Fibroblast of skin of scalp (primary cell): ENCODE measurements at places on chromosomes 7 and 10.
A peak's percentile ranks its signal among the peaks of the same experiment; 100 is the strongest.

DNA sequence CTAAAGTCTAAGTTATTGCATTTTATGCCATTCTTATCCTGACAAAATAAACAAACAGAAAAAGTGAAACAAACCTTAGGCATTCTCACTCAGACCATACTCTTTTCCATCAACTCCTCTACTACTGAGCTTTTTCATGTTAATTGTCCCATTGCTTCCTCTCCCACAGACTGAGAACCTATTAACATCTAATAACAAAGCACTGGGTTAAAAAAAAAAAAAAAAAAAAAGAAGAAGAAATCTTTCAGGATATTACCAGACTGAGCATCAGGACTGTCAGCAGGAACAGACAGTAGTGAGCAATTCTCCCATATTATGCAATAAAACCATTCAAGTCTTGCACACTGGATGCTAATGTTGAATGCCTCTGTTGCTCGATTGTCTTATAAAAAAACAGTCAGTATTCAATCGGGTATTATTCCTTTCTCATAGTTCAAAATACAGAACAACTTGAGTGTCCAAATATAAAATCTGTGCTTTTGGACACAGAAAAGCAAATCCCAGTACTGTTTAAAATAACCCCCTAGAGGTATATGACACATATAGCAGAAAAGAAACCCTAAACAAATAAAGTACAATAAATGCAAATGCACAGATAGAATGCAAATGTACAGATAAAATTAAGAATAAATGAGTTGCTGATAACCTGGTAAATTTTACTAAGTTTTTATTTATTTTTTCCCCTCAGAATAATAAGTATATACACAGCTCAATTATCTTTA is 531.3 kb upstream of the LRRTM3 start:
- no peak for DNase-seq

GRCh38 chr10:132578287-132578951 is 40.8 kb downstream of the INPP5A start:
- DNase-seq, result no peak

DNA sequence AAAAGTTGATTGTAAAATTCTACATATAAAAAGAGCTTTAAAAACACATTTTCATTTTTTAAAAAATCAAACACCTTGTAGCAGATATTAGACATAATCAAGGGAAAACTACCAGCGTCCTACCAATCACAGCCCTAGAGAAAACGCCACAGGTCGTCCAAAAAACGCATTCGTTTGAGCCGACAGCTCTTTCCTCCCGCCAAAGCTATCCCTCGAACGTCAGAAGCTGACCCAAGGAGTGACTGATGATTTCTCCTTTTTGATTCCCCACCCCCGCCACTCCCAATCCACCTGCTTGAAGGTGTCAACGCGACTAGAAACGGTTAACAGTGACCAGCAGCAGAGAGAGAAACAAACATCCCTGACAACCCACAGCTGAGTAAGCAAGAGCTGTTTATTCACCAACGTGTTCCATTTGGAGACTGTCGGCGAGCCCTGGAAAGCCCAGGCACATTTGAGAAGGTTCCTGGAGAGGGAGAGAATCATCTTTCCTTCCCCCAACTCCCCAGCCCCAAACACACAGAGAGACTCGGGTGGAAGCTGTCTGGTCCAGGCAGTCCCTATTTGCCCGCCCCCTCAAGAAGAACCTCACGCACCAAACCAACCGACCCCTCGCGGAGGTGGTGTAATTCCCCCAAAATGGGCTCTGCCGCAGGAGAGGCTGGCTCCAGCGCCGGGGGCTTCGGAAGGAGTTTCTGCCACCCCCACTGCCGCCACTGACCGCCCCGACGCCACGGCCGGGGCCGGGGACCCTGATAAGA is 622 bp downstream of the CPEB3 start:
- peak; percentile 27 for DNase-seq

DNA sequence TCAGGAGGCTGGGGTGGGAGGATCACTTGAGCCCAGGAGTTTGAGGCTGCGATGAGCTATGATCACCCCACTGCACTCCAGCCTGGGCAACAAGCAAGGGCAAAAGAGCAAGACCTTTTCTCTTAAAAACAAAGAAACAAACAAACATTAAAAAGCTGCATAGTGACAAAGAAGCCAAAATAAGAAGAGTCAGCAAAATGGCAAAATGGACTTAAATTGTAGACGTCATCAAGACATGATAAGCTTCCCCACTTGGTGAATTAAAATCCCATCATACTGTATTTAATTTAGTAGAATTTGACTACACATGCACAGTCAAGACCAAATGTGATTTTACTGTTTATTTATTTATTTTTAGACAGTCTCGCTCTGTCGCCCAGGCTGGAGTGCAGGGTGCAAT is 48.8 kb upstream of the ATOH7 start:
- no peak for DNase-seq

GRCh38 chr7:70285187-70285586 is 686.9 kb downstream of the AUTS2 start:
- DNase-seq, result no peak

GRCh38 chr10:62538606-62539005 is 164.4 kb downstream of the ZNF365 start:
- no peak for DNase-seq

DNA sequence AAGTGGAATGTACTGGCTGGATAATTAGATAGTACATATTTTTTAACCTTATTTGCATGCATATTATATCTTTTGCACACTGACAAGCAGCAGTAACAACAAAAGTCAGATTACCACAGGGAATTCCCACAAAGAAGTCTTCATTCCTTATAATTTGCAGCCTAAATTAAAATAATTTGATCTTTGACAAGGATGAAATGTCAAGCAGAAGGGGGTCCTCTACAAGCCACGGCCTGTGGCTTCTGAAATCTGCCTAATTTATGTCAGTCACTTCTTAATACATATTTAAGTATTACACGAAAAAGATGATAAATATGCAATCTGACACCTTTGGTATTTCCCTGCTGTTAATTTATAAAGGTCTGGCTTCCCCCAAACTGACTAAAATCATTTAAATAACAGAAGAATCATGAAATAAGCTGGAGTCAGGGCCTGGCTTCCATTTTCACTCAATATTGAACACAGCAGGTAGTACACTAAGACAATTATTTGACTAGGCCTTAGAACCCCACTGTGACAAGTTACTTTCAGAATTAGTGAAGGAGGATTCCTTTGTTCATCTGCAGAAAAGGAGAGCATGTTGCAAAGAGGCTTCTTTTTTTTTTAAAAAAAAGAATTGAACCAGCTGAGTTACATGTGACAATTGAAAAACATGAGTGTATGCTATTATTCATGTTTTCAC is 351.1 kb upstream of the ETV1 start:
- no peak for DNase-seq

DNA sequence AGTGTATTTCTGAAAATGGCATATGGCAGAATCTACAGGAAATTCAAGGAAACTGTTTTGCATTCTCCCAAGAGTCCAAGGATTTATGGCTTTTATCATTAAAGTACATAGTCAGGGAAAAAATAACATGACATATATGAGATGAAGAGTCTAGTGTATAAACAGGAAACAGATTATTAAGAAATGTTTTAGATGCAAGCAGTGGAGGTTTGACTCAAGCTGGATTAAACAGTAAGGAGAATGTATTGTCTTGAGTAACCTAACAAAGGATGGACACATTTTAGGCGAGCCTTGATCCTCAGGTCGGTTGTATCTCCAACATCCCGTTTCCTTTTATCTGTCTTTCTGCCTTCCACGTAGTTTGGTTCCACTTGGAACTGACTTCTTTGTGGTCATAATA is 17.9 kb downstream of the OR6B1 start:
- DNase-seq, result no peak

- no peak for DNase-seq
Measured at GRCh38 chr10:6603142-6604125, 23.4 kb upstream of the PRKCQ start.

DNA sequence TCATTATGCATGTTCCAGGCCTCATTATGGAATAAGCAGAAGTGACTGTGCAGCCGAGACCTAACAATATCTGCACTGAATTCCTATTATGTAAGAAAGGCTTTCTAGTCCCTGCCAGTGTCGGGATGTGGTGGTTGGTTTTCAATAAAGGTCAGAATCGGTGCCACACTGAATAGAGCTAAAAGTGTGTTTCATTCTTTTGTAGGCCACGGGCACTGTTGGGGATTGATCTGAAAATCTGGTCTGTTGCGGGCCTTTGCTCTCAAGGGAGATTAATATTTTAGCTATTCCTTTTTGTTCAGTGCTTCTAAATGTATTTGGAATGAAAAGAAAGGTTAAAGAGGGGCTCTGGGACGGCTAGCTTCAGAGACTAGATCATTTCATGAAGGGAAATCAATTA is 559.4 kb upstream of the GALNT17 start:
- no peak for DNase-seq

- DNase-seq, result no peak
Measured at GRCh38 chr10:42836771-42837468, 54.3 kb downstream of the BMS1 start.

GRCh38 chr7:132805766-132806165 is 229.5 kb upstream of the PLXNA4 start:
- no peak for DNase-seq

DNA sequence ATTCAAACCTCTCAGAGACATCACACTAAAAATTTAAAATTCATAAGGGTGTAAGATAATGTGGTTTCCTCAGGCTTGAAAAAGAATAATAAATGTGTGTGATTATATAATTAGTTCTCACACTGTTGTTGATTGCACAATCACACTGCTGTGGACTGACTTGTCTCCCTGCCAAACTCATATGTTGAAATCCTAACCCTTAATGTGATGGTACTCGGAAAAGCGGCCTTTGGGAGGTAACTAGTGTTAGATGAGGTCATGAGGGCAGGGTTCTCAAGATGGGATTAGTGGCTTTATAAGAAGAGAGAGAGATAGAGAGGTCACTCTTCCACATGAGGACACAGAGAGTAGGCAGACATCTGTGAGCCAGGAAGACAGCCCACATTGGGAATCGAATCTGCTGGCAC is 128.5 kb upstream of the COL1A2 start:
- peak; percentile 54 for DNase-seq

GRCh38 chr10:78563314-78563713 is 505.5 kb upstream of the ZMIZ1 start:
- peak; percentile 56 for DNase-seq

GRCh38 chr7:121020249-121020988 is 31.9 kb downstream of the CPED1 start:
- DNase-seq, result peak; percentile 60

DNA sequence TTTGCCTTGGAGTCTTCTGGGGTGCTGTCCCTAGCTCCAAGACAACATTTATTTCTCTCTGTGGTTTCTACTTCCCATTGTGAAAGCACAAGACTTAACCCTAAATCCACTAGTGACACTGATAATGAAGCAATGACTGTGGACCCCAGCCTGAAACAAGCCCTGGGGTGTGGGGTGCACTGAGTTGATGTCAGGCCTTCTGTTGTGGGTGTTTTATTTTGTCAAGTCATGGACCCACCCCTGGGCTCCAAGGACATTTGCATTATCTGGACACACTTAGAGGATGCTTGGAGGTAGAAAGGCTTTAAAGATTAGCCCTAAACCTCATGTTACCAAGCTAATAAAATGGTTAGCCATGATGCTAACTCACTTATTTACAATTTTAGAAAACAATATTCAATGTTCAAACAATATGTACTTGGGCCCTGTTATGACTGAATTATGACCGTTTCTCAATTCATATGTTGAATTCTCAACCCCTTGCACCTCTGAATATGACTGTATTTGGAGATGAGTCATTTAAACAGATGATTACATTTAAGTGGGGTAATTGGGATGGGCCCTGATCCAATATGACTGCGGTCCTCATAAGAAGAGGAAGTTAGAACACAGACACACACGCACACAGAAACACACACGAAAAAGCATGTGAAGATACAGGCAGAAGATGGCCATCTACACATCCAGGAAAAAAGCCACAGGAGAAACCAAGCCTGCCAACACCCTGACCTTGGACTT is 137.2 kb upstream of the IGFBP3 start:
- DNase-seq, result peak; percentile 70
